ENCODE measurements at places on chromosomes 6 and 20.
A peak's percentile ranks its signal among the peaks of the same experiment; 100 is the strongest.

DNA sequence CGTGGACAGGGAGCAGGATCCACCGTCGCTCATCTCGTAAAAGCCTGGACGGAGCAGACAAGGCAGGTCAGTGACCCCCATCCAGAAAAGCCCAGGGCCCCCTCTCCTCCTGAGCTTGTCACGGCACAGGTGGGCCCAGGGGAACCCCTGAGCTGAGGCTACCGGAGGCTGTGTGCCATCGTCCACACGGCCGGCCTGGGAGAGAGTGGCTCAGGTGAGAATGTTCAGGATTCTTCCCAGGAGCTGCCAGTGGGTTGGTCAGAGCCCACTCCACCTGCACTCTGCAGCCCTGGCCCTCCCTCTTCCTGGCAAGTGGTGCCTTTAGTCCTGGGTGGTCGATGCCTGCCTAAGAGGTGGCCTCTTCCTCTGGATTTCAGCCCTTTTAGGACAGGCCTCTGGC, 9.2 kb downstream of the DACT2 start:
- DNase-seq: no peak

DNA sequence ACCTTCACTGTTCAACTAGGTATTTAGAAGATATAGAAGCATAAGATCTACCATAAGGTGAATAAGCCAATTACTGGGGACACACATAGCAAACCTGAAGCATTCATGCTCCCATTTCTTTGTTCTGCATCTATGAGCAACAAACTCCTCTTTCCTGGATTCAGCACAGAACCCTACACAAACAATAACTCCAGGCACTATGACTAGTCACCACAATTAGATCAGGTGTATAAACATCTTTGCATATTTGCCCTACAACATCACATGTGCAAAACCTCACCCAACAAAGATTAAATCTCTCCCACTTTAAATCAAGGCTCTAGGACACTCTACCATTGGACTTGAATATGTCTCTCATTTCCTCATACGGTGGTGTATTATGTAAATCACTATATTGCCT, 652.3 kb downstream of the EPHA7 start:
- no peak for DNase-seq

GRCh38 chr6:132161283-132161682, 210.1 kb upstream of the CCN2 start:
- no peak for DNase-seq

DNA sequence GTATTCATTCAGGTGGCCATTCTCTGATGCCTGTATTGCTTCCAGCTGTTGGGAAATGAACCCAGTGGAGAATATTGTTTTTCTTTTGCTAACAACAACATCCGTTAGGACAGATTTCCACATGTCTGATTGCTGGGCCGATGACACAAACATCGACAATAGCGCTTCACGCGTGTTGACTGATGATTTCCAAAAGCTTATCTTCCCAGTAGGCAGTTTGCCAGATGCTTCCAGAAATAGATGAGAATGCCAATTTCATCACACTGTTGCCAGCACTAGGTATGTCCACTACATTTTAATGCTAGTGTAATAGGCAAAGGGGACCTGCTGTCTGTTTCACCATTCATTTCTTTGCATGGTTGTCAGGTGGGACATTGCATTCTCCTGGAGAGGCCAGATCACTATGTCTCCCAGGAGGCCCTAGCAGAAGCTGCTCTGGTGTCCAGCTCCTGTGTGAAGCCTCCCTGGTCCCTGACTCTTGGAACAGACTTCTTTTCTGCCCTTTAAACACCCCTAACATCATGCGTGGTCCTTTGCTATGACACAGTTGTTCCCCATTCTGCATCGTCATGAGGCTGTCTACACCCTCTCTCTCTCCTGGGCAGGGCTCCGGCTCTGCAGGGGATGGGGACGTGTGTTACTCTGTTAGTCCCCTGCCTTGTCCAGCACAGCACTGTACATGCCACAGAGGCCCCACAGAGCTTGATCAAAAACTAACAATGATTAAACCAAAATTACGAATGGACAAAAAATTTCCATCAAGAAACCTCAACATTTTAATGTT, 181.6 kb downstream of the CDH26 start:
- no peak for DNase-seq

DNA sequence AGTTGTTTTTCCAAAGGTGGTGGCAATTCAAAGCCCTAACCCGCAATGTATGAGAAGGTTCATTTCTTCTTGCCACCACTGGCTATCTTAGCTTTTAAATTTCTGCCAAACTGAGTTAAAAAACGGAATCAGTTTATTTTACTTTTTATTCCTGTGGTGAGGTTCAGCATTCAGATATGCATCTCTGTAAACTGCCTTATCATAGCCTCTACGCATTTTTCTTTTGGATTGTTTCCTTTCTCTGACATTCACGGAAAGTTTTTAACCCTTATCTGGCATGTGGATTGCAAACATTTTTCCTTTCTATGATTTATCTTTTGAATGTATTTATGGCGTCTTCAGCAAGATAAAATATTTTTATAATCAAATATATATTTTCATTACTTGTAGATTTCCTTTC, 37.7 kb downstream of the AK9 start:
- no peak for DNase-seq

- DNase-seq: peak; percentile 14
Measured at GRCh38 chr6:2020909-2021308, 224.5 kb downstream of the GMDS start.

GRCh38 chr6:33207552-33208090, 679 bp upstream of the RING1 start:
- no peak for DNase-seq

DNA sequence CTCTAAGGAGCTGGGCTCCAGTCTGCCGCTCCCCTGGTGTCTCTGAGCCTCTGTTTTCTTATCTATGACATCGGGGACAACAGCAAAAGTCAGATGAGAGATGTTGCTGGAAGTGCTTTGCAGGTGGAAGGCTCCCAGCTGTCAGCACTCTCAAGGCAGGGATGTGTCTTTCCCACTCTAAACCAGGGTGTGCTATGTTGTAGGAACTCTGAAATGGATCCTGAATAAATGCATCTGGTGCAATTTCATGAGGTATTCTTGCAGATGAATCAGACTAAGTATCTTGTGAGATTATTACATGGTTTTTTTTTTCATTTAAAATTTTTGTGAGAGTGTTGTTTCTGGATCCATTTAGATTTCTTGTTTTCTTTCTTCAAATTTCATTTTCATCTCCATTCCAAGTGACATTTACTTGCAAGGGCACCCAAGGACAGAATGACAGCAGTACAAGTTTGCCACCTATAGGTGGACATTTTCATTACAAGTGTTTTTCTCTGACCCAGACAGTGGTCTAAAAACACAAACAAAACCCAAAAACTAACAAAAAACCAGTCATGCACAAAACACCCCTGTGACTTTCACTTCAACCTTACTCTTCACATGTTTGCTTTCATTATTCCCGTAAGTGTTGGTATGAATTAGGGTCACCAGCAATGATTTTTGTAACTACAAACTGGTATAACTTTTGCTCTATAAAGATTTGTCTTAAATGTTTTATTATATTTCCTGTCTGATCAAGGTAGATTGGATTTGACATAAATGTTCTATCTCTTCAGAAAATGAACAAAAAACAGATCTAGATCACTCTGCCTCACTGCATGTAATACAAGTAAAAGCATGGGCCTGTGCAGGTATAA, 14.7 kb upstream of the SIM1 start:
- DNase-seq: peak; percentile 35

DNA sequence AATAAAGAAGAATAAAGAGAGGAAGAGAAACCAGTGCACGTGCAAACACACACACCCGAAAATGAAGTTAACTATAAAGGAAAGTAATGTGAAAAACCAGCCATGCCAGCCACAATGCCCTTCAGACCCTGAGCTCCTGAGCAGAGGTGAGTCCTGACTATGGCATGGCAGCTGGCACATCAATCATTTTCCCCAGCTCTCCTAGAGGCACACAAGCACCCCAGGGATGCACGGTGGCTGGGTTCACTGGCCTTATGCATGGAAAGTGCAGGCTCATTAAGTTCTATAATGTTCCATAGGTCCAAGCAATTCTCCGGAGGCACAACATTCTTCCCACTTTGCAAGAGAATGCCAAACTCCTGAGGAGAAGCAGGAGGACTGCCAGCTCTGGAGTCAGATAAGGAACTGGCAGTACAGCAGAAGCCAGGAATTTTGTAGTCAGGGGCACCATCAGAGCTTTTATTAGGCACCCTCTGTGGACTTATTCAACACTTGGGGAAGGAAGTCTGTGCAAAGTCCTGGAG, 175.0 kb upstream of the PRDM1 start:
- DNase-seq: no peak

DNA sequence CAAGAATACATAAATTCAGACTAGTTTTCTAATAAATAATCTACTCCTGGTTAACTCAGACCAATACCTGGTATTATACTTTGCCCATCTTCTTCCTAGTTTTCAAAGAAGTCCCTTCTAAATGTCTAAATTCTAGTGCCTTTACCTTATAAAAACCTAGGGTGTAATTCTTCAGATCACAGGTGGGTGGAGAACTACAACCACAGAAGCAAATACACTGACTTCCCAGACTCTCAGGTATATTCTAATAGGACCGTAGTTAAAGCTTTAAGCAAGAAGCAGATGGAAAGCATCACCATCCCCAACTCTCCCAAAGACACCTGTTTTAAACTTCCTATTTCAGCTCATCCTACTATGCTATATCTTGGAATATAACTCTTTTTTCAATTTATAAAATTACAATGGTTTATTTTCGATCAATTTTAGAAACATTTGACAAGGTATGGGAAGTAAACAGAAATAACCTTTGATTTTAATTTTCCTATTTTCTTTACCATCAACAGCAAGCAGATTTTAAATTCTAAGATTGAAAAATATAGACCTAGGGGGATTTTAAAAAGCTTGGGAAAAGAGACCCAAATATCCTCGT, 15.8 kb downstream of the MAN1A1 start:
- no peak for DNase-seq

DNA sequence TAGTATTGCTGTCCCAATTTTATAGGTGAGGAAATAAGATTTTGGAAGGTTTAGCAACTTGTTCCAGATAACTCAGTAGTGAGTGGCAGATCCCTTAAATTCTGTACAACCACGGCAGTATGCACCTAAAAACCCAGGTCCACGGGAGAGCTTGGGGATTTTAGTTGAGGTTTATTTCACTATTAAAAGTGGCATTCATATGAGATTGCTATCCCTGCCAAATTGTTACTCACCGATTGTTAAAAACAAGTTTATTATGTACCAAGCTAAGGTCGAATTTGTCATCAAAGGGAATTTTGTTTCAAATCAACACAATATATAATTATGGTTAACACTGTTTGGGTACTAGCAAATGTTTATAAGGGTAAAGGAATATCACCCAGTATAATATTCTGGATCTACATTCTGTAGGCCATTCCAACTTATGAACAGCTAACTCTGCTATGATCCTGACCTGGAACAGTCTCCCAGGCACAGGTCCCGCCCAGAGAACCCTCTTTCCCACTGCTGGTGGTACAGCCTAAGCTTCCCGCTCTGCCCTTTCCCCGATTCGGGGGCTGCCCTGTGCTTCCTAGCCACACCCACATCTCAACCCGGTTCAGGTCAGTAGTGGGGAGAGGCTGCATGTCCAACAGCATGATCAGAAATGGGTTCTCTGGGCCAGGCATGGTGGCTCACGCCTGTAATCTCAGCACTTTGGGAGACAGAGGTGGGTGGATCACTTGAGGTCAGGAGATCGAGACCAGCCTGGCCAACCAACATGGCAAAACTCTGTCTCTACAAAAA, 24.9 kb downstream of the GPLD1 start:
- DNase-seq: no peak

DNA sequence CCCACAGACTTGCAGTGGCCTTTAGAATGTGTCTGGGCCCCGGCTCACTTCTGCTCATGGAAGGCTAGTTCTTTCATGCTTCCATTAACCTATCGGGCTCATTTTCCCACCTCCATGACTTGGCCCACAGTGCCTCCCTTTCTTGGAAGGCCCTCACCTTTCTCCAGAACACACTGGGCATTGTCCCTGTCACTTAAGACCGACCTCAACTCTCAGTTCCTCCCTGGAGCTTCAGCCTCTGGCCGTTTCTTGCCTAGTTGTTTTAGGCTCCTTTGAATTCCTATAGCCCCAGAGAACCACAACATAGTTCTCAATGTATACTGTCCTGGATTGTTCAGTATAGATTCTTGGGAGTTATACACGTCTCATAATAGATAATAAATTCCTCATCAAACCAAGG, 19.3 kb upstream of the TNFAIP3 start:
- DNase-seq: no peak

Measured in HS-5 (cell line).